ENCODE measurements at places on chromosomes 3 and 15.

DNA sequence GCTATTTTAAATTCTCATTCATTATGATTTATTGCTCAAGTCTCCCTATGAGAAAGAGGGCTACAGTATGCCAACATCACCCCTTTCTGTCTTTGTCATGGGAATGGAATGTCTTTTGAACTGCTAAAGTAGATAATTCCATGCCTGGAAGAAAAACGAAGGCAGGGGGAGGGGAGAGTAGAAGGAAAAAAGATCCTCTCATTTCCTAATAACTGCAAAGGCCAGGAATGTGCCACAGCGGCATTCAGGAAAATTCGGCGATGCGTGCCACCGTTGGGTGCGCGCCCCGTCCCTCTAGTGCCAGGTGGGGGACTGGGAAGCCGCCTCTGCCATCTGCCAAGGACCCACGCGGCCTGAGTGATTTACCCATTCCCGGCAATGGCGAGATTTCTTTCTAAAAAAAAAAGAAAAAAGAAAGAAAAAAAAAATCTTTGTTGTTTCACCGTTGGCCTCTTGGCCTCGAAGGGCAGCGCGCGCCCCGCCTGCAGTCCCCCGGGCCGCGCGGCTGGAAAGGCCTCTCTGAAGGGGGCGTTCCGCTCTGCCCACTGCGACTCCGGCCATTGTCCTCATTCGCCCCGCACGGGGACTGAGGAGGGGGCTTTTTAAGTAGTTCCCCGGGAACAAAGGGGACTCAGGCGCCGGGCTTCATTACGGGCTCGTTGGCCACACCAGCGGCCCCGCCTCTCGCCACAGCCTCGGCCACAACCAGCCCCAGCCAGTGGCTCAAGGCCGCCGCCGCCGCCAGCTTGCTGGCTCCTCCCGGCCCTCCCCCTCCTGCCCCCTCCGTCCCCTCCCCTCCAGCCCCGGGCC lies 54.5 kb downstream of the CPN2 start:
- peak; percentile 91 for DNase-seq

- peak; percentile 44 for DNase-seq
Measured at GRCh38 chr3:119748991-119749390, 32.9 kb upstream of the NR1I2 start.

- peak; percentile 30 for DNase-seq
Measured at GRCh38 chr3:43649365-43649968, 27.7 kb upstream of the ANO10 start.

GRCh38 chr15:73782344-73782959 lies 29.3 kb upstream of the INSYN1 start:
- DNase-seq, result no peak

GRCh38 chr3:73094129-73094528 lies 32.7 kb downstream of the EBLN2 start:
- peak; percentile 61 for DNase-seq

Data from ACHN (cell line).